ENCODE measurements at places on chromosomes 16 and 17.
A peak's percentile ranks its signal among the peaks of the same experiment; 100 is the strongest.

GRCh38 chr17:9284884-9285283, 263.6 kb downstream of the NTN1 start:
- DNase-seq: no peak

DNA sequence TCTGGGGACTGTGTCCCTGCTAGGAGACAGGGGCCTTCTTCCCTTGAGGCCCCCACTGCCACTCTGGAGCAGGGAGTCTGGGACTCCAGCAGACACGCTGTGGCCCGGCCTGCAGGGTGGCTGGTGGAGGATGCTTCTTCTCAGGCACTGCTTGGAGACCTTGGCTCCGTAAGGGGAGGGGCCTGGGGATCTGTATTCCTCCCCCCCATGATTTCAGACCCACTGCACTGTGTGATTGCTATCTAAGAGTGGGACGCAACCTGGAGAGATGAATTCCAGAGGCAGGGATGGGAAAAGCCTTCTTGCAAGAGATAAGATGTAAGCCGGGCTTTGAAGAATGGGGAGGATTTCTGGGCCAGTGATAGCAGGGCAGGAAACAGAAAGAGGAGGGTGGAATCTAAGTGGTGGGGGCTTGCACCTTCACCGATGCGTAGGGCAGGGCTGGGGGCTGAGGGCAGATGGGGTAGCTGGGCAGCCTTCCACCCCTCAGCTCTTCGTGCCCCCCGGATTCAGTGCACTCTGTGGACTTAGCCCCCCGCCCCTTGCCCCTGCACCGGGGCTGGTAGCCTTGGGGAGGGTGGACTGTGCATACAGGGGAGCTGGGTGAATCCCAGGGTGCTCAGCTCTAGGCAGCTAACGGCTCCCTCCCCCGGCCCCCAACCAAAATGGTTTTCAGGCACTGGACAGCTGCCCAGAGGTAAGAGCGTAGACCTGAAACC, 5.2 kb upstream of the GSE1 start:
- DNase-seq: no peak

- no peak for DNase-seq
Measured at GRCh38 chr17:10394201-10394887, 21.5 kb upstream of the MYH13 start.

- no peak for DNase-seq
Measured at GRCh38 chr16:85869785-85870558, 29.0 kb upstream of the IRF8 start.

- DNase-seq: no peak
Measured at GRCh38 chr17:82948081-82948511, 108.3 kb upstream of the ZNF750 start.

- no peak for DNase-seq
Measured at GRCh38 chr17:6069539-6070429, at the start of gene WSCD1. Gene WSCD1 (plus strand): TSS chr17:6070379. CDS start chr17:6080659, 10,280 bp downstream.

DNA sequence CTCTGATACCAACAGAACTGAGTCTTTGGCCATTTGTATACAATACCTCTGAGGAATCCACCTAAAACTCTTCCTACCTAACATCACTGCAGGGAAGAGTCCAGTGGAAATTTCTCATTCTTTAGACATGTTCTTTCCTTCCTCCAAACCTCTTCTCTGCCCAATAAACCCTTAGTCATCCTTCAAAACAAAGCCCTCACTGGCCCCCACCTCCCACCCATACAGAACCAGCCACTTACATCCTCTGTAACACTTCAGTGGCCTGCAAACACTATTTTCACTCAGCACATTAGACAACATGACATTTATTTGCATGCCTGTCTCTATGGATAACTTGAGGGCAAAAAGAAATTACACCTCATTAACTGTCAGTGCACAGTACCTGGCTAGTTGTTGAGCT, 200.3 kb upstream of the NOG start:
- DNase-seq: no peak

DNA sequence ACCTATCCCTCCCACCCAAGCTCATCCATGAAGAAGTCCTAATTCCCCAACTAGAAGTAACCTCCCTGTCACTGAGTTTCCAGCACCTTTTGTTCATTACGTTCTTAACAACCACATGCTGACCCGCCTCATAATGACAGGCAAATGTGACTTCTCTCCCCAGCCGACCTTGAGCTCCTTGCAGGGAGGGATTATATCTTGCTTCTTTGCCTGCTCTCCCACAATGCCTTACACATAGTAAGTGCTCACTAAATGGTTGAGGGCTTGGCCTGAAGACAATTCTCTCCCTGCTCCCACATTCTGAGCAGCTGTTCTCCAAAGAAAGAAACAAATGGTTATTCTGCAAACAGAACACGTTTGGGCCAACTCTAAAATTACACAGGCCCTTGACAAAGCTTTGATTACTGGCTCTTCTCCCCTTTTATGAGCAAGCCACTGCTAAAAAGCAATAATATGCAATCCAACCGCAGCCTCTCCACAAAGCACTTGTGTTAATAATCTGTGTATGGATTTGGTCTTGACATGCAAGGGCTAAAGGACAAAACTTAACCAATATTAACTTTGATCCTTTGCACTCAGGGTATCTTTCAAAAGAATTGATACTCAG, 23.2 kb downstream of the SLC39A11 start:
- DNase-seq: no peak

DNA sequence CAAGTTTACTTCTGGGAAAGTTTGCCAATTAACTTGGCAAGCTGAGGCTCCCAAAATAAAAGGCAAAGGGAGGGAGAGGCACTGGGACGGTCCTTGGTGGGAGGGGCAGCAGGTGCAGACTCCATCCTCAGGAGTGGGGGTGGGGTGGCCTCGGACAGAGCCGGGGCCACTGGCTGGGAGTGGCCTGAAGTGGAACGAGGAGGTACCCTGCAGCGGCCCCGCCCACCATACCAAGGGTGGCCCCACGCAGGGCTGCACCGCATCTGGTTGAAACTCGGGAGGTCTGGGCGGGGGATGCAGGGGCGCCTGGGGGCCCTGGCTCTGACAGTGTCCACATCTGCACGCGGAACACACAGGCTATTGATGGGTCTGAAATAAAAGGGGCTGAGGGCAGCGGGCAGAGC, 42.4 kb upstream of the SLC38A10 start:
- no peak for DNase-seq

DNA sequence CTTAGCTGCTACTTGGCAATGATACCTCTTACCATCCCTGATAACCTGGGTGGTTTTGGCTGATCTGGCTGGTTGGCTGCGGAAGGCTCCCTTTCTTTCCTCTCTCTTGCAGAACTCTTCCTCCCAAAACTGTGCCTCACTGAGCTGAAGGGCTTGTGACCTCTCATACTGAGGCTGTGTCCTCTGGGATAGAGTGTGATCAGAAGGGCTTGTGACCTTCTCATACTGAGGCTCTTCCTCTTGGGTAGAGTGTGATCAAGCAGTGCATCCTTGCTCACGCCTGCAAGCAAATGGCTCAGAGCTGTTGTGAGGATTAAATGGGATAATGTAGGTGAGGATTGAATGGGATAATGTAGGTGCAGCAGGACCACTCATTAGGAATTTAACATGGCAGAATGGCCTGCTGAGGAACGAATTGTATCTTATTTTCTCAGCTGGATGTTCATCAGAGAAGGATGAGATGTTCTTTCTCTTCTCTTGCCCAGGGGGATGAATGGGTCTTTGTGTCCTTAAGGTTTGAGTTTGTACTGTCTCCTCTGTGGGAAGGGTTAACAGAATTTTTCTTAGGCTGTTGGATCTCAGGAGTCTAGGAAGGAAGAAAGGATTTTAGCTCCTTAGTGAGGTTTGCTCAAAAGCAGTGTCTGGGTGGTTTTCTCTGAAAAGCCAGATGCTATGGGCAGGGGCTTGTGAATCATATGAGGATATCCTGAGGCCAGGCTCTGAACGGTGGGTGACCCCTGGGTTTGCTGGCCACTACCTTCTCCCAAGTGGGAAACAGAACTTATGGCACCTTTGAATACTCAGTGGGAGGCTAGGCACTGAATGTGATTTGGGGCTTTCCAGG, 130.0 kb upstream of the HS3ST2 start:
- no peak for DNase-seq

- DNase-seq: no peak
Measured at GRCh38 chr17:42509409-42509808, 26.6 kb upstream of the NAGLU start.

- no peak for DNase-seq
Measured at GRCh38 chr17:8555062-8555461, 75.5 kb downstream of the MYH10 start.

- peak; percentile 68 for DNase-seq
Measured at GRCh38 chr16:68084504-68085258, 489 bp upstream of the NFATC3 start.

DNA sequence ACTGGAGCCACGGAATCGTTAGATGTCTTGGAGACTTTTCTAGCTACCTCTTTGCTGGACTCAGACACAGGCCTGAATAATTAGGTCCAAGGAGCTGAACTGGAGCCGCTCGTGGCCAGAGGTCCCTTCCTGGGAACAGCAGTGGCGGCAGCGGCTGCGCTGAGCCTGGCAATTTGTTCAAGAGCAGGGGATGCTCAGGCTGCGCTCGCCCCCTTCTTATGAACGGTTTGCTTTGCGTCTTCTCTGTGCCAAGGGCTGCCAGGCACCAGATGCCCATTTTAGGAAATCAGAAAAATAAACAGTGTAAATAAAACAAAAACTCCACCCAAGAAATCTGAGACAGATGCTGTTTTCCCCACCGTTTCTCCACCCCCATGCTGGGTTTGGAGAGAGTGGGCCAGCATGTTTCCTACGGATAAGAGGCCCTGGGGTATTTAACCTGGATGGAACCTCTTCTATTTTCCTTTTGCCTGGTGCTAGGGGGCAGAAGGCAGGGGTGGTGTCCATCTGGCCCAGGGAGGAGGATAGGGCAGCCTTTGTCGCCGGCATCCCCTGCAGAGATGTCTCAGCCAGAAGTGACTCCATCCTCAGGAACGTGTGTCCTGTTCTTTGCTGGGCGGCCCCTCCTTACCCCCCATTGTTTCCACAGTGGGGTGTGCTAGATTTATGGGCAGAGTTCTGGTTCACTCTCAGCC, 163.4 kb downstream of the SEC14L1 start:
- DNase-seq: no peak

GRCh38 chr16:678858-679813, 1.1 kb upstream of the STUB1 start:
- DNase-seq: peak; percentile 24

DNA sequence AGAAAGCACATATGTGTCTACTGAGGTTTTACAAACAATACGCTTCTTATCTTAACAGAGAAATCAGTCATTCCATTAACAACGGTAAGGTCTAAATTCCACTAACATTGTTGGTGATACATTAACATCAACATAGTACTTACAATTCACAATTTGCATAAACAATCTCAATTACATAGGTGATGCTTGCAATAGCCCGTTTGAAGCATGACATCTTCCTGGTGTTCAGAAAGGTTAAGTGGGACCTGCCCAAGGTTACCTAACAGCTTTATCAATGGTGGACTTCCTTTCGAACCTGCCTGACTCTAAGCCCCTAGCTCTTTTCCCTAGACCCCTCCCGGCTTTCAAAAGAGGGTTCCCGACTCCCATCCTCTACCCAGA, 699 bp downstream of the FAM222B start:
- DNase-seq: no peak

DNA sequence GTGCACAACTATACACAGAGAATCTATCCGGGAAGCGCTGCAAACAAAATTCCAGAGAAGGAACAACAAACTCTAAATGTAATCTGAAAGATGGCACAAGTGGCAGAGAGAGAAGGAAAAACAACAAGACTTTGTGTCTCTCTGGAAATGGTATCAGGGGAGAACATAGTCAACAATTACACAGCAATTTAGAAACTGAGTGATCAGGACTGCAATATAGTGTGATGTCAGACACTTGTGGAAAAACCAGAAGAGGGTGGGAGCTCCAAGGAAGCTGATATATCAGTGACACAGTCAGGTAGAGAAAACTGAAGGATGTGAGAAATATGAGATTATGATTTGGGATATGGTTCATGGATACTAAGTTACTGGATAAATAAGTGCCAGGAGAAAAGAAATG, 8.2 kb downstream of the ZNF19 start:
- no peak for DNase-seq

DNA sequence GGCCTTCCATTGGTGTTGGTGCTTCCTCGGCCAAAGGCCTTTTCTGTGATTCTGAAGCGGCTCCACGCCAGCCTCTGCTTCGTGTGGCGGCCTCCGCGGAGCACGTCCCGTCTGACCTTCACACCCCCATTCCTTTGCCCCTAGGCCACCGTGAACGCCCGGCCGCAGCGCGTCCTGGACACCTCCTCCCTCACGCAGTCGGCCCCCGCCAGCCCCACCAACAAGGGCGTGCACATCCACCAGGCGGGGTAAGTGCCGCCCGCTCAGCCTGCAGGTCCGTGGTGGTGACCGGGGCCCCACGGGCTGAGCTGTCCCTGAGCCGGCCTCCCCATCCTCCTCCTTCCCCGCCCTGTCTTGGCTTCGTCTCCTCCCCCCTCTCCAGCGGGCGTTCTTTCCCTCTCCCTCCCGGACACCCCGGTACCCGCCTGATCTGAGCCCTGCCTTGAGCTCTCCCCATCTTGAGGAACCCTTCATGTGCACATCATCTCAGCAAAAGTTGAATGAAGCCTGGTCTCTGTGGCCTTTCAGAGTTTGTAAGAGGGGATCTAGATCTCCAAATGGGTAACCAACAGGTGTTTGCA, 69.0 kb upstream of the CHMP6 start:
- DNase-seq: no peak

- DNase-seq: no peak
Measured at GRCh38 chr17:17134957-17135333, 71.2 kb downstream of the PLD6 start.

DNA sequence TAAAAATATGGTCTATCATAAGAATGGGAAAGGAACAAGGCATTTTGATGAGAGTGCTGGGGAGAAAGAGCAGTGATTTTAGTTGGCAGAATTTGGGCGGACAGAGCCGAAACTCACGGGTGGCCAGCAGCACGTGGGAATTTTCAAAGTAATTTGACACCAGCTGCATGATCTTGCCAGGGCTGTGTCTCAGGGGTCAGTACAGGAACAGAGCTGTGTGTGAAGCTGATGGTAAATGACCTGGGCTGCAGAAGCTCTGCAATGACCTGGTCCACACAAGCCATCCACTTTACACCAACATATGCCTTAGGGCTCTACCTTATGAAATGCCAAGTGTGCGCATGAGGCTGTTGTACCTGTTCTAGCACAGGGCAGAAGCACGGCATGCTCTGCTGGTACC, 112.0 kb downstream of the ZFHX3 start:
- no peak for DNase-seq

DNA sequence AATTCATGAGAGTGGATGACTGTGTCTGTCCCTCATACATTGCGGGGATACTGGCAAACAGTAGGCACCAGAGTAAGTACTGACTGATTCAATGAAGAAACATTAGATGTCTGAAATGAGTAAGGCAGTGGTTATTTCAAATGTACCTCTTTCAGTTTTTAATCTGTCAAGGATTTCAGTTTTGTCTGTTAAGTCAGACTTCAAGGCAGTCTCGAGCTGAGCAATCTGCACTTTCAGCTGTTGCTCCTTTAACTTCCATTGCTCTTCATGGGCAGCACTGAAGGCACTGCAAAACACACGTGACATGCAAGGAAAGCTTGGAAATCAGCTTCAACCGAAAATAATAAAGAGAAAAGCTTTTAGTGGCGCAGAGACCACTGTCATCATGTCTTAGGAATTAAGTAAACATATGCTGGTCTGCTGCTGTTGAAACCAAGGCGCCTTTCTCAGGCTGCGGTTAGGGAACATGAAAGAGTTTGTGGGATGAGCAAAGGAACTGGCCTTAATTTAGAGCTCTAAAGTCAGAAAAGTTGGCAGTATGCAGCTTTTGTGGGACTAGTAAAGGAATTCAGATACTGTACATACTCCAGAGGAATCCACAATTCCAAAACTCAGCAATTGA, 38.8 kb downstream of the RPGRIP1L start:
- no peak for DNase-seq

All from stimulated activated CD8-positive, alpha-beta memory T cell treated with anti-CD3 and anti-CD28 coated beads, Interleukin-4, amount 100 ng/mL, for 4 hours (primary cell).